ENCODE measurements at places on chromosomes 6 and 20. TPM values are rescaled to one million over a fixed set of nuclear protein-coding genes. Genes with fewer than 3 reads are reported as not detected.
A peak's percentile ranks its signal among the peaks of the same experiment; 100 is the strongest.

DNA sequence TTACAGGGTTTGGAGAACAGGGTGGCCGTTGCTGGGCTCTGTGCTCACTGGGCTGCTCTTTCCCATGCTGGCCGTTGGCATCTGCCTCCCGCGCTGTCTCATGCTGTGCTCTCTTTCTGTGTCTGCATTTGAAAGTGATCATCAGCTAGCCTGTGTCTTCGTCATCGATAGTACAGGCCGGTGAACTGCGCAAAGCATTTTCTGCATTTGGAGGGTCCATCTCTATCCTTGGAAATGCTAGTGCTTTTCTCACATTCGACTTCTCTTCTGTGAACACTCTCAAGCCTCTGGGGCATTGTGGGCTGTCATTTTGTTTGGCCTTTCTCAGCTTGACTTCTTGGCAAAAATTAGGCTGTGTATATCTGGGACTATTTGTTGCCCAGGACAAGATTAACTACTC, 6.8 kb upstream of the SNHG17 start:
- H3K4me1 ChIP-seq, result peaks cover 7% of the 10 kb centered on the region
- H3K4me3 ChIP-seq, result no peak overlapping the region
- no peaks in the 10 kb centered on the region for H3K36me3 ChIP-seq
- H3K27me3 ChIP-seq, result no peaks in the 10 kb centered on the region
- H3K27ac ChIP-seq, result no peak overlapping the region
- no peak for DNase-seq

DNA sequence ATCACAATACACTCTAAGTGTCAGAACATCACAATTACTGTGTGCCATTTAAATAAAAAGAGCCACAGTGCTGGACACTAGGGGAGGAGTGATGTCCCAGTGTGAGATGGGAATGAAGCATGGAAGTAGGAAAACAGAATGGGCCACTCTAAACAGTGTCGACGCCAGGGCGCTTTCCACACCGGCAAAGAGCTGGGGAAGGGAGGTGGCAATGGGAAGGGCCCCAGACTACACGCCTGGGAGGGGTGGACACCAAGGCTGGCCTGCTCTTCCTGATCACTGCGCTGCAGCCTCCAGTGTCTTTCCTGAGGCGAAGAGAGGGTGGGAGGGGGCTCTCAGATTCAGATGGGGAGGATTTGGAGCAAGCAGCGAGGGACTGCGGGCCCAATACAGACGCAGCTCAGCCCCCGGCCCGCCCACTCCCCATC, 75.9 kb downstream of the ERMARD start:
- no peak overlapping the region for H3K4me3 ChIP-seq
- no peaks in the 10 kb centered on the region for H3K4me1 ChIP-seq
- no peaks in the 10 kb centered on the region for H3K27me3 ChIP-seq

DNA sequence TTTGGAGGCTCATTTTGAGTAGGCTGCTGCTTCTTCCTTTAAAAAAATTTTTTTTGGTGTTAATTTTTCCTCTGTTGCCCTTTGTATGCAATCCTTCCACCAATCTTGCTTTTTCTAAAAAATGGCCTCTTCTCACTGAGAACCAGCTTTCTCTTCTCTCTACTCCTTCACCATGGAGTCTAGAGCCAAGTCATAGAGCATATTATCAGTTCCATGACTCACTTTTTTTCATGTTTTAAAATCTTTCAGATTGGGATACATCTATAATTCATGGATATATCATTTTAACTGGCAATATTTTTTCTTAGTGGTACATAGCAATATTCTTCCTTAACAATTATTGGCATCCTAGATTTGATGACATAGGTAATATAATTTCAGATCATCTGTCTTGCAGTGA, 62.7 kb downstream of the SLX4IP start:
- H3K27me3 ChIP-seq, result no peaks in the 10 kb centered on the region
- no peaks in the 10 kb centered on the region for H3K36me3 ChIP-seq
- no peak for DNase-seq
- no peak overlapping the region for H3K27ac ChIP-seq
- H3K4me1 ChIP-seq, result peaks cover 11% of the 10 kb centered on the region
- no peak overlapping the region for H3K4me3 ChIP-seq

- H3K4me3 ChIP-seq, result no peak overlapping the region
- H3K27me3 ChIP-seq, result no peaks in the 10 kb centered on the region
- H3K4me1 ChIP-seq, result no peaks in the 10 kb centered on the region
- no peak overlapping the region for H3K27ac ChIP-seq
These were observed 825.5 kb upstream of the MANEA start for GRCh38 chr6:94751641-94752329.

- no peaks in the 10 kb centered on the region for H3K27me3 ChIP-seq
- no peaks in the 10 kb centered on the region for H3K36me3 ChIP-seq
- H3K27ac ChIP-seq, result no peak overlapping the region
- no peak overlapping the region for H3K4me3 ChIP-seq
These were observed 459.5 kb downstream of the KIF16B start for GRCh38 chr20:16113736-16114135.

DNA sequence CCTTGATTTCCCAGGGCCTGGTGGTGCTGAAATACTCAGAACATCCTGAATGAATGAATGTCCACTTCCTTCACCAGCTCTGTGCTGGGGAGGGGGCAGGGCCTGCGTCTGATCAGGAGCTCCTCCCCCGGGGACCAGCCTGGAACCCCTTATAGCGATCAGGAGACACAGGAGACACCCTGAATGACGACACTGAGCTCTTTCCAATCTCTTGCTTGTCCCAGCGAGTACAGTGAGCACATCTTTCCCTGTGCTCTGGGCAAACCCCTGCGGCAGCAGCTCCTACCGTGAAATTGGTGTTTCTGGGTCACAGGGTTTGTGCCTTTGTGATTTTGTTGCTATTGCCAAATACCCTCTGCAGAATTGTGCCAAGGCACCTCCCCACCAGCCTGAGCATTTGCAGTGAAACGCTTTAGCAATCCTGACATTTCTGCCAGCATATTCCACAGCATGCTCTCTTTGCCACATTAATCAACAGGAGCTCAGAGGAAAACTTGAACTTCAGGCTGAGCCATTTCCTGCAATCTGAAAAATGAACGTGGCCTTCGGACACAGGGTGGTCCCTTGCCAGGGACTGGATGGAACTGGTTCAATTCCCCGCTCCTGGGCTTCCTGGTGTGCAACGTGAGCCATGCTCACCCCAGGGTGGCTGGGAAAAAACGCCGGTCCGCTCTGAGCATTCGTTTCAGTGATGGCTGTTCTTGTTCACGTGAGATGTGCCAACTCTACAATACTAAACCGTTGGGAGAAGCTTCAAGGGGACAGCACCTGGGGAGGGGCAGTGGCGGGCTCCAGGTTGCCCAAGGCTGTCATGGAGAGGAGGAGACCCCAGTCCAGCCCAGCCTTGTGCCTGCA, 23.1 kb upstream of the MRGBP start:
- H3K4me3 ChIP-seq, result no peak overlapping the region
- H3K27ac ChIP-seq, result no peak overlapping the region
- H3K36me3 ChIP-seq, result no peaks in the 10 kb centered on the region
- peaks cover 4% of the 10 kb centered on the region for H3K27me3 ChIP-seq
- peaks cover 64% of the 10 kb centered on the region for H3K4me1 ChIP-seq
- peak; percentile 56 for DNase-seq

GRCh38 chr20:2101057-2101864, at the start of gene STK35:
Gene STK35 (plus strand): TSS chr20:2101827. CDS start chr20:2101882, 55 bp downstream.
- H3K36me3 ChIP-seq, result no peaks in the 10 kb centered on the region
- DNase-seq, result peak; percentile 88
- peak within 1 kb of the TSS; percentile 87 for H3K4me3 ChIP-seq
- H3K27me3 ChIP-seq, result no peaks in the 10 kb centered on the region
- peaks cover 21% of the 10 kb centered on the region for H3K4me1 ChIP-seq

DNA sequence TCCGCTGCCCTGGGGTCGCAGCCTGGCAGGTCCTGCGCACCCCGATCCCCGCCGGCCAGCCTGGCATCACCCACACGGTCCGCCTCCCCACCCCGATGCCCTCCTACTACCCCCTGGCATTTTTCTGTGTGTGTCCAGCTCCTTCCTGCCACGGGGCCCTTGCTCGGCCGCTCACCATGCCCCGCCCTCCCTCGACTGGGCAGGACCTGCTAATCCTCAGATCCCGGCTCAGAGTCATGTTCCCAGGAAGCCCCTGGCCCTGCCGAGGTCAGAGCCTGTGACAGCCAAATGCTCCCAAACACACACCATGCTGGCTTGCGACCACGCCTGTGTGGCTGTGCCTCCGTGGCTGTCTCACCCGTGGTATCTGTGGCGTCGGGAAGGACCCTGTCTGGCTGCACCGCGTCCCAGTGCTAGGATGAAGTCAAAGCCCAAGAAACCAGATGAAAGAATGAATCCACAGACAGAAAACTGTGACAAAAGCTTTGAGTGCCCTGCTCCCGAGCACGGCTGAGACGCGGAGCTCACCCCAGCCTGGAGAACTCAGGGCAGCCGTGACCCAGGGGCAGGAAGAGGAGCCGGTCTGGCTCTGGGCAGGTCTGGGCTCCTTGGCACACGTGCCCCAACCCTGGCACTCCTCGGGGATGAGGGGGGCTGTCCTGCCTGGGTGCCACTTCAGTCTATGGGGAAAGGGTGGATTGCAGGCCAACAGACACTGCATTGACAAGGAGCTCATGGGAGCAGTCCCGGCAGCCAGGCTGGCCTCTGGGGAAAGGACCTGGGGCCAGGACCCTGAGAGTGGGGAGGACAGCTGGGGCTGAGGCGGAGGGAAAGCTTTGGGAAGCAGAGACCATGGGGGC, 20.8 kb upstream of the SLCO4A1 start:
- DNase-seq, result no peak
- no peak overlapping the region for H3K4me3 ChIP-seq
- H3K27ac ChIP-seq, result no peak overlapping the region
- H3K4me1 ChIP-seq, result peaks cover 19% of the 10 kb centered on the region
- peaks cover 8% of the 10 kb centered on the region for H3K27me3 ChIP-seq

GRCh38 chr6:70575899-70576495, 9.3 kb downstream of the SDHAF4 start:
- H3K27me3 ChIP-seq, result no peaks in the 10 kb centered on the region
- H3K4me1 ChIP-seq, result no peaks in the 10 kb centered on the region

- no peaks in the 10 kb centered on the region for H3K4me1 ChIP-seq
- no peak overlapping the region for H3K4me3 ChIP-seq
- H3K27me3 ChIP-seq, result no peaks in the 10 kb centered on the region
- no peak overlapping the region for H3K27ac ChIP-seq
These were observed 33.6 kb downstream of the CDK19 start for GRCh38 chr6:110781522-110782214.

GRCh38 chr6:2184700-2185455, 60.5 kb downstream of the GMDS start:
- H3K4me3 ChIP-seq, result no peak overlapping the region
- no peaks in the 10 kb centered on the region for H3K27me3 ChIP-seq
- no peaks in the 10 kb centered on the region for H3K4me1 ChIP-seq
- H3K36me3 ChIP-seq, result no peaks in the 10 kb centered on the region

GRCh38 chr6:5923840-5924239, 82.9 kb downstream of the NRN1 start:
- H3K27ac ChIP-seq, result no peak overlapping the region
- H3K36me3 ChIP-seq, result no peaks in the 10 kb centered on the region
- H3K27me3 ChIP-seq, result no peaks in the 10 kb centered on the region

GRCh38 chr6:158060455-158061360, 79.0 kb downstream of the SYNJ2 start:
- H3K27ac ChIP-seq, result peak overlapping the region; percentile 69
- H3K4me3 ChIP-seq, result no peak overlapping the region
- DNase-seq, result peak; percentile 87
- no peaks in the 10 kb centered on the region for H3K27me3 ChIP-seq

- no peak for DNase-seq
- H3K4me3 ChIP-seq, result no peak overlapping the region
- no peaks in the 10 kb centered on the region for H3K4me1 ChIP-seq
- peaks cover 6% of the 10 kb centered on the region for H3K36me3 ChIP-seq
These were observed 24.2 kb downstream of the SGK1 start for GRCh38 chr6:134293659-134294161.

GRCh38 chr6:100721256-100721655, 159.9 kb downstream of the ASCC3 start:
- H3K36me3 ChIP-seq, result no peaks in the 10 kb centered on the region
- H3K4me1 ChIP-seq, result no peaks in the 10 kb centered on the region
- H3K4me3 ChIP-seq, result no peak overlapping the region
- no peak for DNase-seq

DNA sequence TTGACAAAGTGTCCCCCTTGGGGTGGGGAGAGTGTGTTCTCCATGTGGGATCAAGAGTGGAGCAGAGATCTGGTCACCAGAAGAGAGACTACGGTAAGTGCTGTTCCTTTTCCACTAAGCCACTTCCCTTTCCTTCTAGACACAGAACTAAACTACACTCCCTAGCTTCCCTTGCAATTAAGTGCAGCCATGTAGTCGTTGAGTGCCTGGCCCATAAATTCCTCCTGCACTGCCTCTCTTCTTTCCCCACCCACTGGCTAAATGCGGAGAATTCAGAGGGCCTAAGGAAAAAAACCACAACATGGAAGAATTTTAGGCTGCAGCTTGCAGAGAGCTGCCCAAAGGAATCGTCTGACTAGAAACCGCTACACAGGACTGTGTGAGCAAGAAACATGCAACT, 1.5 kb downstream of the WDR27 start:
- DNase-seq, result no peak
- H3K4me1 ChIP-seq, result peaks cover 11% of the 10 kb centered on the region
- H3K27ac ChIP-seq, result no peak overlapping the region
- no peaks in the 10 kb centered on the region for H3K27me3 ChIP-seq

- H3K36me3 ChIP-seq, result no peaks in the 10 kb centered on the region
- no peaks in the 10 kb centered on the region for H3K4me1 ChIP-seq
- no peak overlapping the region for H3K27ac ChIP-seq
- no peaks in the 10 kb centered on the region for H3K27me3 ChIP-seq
- H3K4me3 ChIP-seq, result no peak overlapping the region
These were observed 77.8 kb downstream of the JAG1 start for GRCh38 chr20:10595985-10596384.

DNA sequence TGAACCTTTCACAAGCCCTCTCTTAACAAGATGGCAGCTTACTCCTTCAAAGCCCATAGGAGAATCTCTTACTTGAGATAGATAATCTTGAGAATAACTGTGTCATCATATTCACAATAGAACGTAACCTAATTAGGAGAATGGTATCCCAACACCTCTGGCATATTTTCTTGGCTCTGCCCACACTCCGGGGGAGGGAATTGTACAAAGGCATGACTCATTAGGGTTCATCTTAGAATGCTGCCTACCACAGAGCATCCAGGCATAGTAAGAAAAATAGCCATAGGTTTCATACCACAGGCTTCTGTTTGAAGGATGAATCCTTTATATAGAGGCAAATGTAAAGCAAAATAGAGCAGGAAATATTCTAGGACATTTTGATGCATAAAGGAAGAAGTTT, 1100.6 kb upstream of the CITED2 start:
- no peak for DNase-seq
- no peaks in the 10 kb centered on the region for H3K36me3 ChIP-seq
- no peak overlapping the region for H3K27ac ChIP-seq
- no peaks in the 10 kb centered on the region for H3K27me3 ChIP-seq

Gene BNIP5
- 0.06 TPM for total RNA-seq

Gene CCM2L
- 3.8 TPM for total RNA-seq

Gene PPDPF
- total RNA-seq, result 19.9 TPM

Gene SERINC3
- 54.9 TPM for total RNA-seq

Gene SLC17A9
- total RNA-seq, result 1.7 TPM

Gene LY86
- 14.5 TPM for total RNA-seq

Gene NRM
- total RNA-seq, result 7.3 TPM

Gene LTB
- 0.55 TPM for total RNA-seq

Gene DDO
- total RNA-seq, result 0.79 TPM
